A549 treated with CORT108297 at 1 μM for 4 hours (cell line): ENCODE measurements at places on chromosomes 11 and 22. TPM values are rescaled to one million over a fixed set of nuclear protein-coding genes. Genes with fewer than 3 reads are reported as not detected.

OMP gene
- not detected in 5 replicates for total RNA-seq

ALX4 gene
- 3.8 to 5.7 TPM (median 5.2 TPM) in 5 replicates for total RNA-seq

FEN1 gene
- total RNA-seq = 96.4 to 111 TPM (median 103 TPM) in 5 replicates

MYBPC3 gene
- 0.07 to 0.09 TPM (median 0.07 TPM) in 5 replicates for total RNA-seq

DCDC1 gene
- total RNA-seq = 0.28 to 0.69 TPM (median 0.57 TPM) in 5 replicates

MISFA gene
- 1.6 to 2.6 TPM (median 2.1 TPM) in 5 replicates for total RNA-seq

UNC93B1 gene
- 57.5 to 90.4 TPM (median 87.5 TPM) in 5 replicates for total RNA-seq

CBLIF gene
- not detected in 5 replicates for total RNA-seq

SLC17A6 gene
- total RNA-seq = not detected in 5 replicates

OR10D3 gene
- not detected in 5 replicates for total RNA-seq

CREB3L1 gene
- 4.4 to 5.8 TPM (median 5.4 TPM) in 5 replicates for total RNA-seq
